ENCODE measurements at places on chromosomes 16 and 17.

DNA sequence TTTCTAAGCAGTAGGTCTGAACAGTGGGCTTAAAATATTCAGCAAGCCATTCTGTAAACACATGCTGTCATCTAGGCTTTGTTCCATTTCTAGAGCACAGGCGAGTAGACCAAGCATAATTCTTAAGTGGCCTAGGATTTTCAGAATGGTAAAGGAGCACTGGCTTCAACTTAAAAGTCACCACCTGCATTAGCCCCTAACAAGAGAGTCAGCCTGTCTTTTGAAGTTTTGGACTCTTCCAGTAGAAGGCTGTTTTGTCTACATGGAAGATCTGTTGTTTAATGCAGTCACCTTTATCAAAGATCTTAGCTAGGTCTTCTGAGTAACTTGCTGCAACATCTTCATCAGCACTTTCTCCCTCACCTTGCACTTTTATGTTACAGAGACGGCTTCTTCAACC, 36.6 kb downstream of the TTC19 start:
- no peak for DNase-seq
- no peak overlapping the region for H3K4me3 ChIP-seq
- H3K4me1 ChIP-seq: no peaks in the 10 kb centered on the region
- H3K27ac ChIP-seq: no peak overlapping the region
- H3K27me3 ChIP-seq: no peaks in the 10 kb centered on the region

DNA sequence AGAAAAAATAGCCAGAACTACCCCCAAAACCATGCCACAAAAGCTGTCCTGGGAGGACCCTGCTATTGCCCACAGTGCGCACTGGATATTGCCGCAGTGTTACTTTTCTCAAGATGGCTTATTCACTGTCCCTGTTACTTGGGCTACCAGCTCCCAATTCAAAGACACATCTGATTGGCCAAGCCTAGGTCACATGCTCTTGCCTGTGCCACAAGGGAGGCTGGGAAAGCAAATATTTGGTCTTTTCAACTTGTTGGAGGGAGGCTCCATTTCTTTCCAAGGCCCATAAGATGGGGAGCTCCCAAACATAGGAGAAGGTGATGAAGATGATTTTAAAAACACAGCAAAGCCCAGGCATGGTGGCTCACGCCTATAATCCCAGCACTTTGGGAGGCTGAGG, 257.0 kb downstream of the SHISA9 start:
- no peak overlapping the region for H3K4me3 ChIP-seq
- H3K27ac ChIP-seq: no peak overlapping the region
- H3K4me1 ChIP-seq: no peaks in the 10 kb centered on the region
- no peaks in the 10 kb centered on the region for H3K36me3 ChIP-seq
- DNase-seq: no peak

DNA sequence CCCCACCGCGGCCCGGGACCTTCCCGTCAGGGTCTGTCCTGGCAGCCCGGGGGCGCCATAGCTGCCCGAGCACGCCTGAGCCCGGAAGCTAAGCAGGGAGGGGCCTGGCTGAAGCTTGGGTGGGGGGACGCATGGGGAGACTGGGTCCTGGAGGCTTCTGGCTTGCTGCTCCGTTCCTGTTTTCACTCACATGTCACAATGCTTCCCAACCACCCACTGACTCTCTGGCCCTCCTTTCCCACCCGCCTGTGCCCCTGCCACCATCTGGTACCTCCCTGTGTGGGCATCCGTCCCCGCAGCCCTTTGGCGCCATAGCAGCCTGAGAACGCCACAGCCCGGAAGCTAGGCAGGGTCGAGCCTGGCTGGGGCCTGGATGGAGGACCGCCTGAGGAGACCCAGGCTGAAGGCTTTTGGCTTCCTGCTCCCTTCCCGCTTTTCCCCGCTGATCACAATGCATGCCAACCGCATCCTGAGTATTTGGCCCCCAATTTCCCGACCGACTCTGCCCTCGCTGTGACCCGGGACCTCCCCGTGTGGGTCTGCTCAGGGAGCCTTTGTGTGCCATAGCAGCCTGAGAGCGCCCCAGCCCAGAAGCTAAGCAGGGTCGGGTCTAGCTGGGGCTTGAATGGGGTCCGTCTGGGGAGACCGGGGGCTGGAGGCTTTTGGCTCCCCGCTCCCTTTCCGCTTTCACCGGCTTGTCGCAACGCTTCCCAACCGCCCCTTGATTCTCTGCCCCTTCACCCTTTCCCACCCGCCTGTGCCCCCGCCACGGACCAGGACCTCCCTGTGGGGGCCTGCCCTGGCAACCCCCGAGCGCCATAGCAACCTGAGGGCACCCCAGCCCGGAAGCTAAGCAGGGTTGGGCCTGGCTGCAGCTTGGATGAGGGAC, 2290.1 kb downstream of the TP53TG3F start:
- no peaks in the 10 kb centered on the region for H3K4me1 ChIP-seq
- DNase-seq: no peak
- H3K27ac ChIP-seq: no peak overlapping the region
- no peaks in the 10 kb centered on the region for H3K36me3 ChIP-seq
- H3K27me3 ChIP-seq: no peaks in the 10 kb centered on the region

- H3K4me3 ChIP-seq: no peak overlapping the region
- peaks cover 95% of the 10 kb centered on the region for H3K4me1 ChIP-seq
- DNase-seq: no peak
- H3K36me3 ChIP-seq: peaks cover 24% of the 10 kb centered on the region
Measured at GRCh38 chr17:42317266-42317845, 29.1 kb downstream of the STAT5A start.

GRCh38 chr16:79714440-79714839, 113.9 kb upstream of the MAF start:
- no peaks in the 10 kb centered on the region for H3K36me3 ChIP-seq
- H3K4me1 ChIP-seq: peaks cover 15% of the 10 kb centered on the region
- DNase-seq: no peak
- no peaks in the 10 kb centered on the region for H3K27me3 ChIP-seq

GRCh38 chr17:82242698-82242976, 13.8 kb downstream of the SLC16A3 start:
- H3K4me3 ChIP-seq: no peak overlapping the region
- no peak overlapping the region for H3K27ac ChIP-seq
- no peak for DNase-seq
- H3K36me3 ChIP-seq: peaks cover 77% of the 10 kb centered on the region

- no peak overlapping the region for H3K4me3 ChIP-seq
- no peak for DNase-seq
- no peaks in the 10 kb centered on the region for H3K4me1 ChIP-seq
Measured at GRCh38 chr16:82063456-82064082, 28.5 kb downstream of the HSD17B2 start.

GRCh38 chr17:1365445-1366039, 34.5 kb downstream of the YWHAE start:
- peak; percentile 89 for DNase-seq
- peaks cover 19% of the 10 kb centered on the region for H3K36me3 ChIP-seq
- H3K27me3 ChIP-seq: no peaks in the 10 kb centered on the region
- H3K4me1 ChIP-seq: peaks cover 13% of the 10 kb centered on the region
- H3K4me3 ChIP-seq: no peak overlapping the region
- H3K27ac ChIP-seq: peak overlapping the region; percentile 25

GRCh38 chr17:36593656-36594316, 2.1 kb downstream of the DHRS11 start:
- peaks cover 19% of the 10 kb centered on the region for H3K4me1 ChIP-seq
- DNase-seq: no peak
- no peak overlapping the region for H3K4me3 ChIP-seq
- no peaks in the 10 kb centered on the region for H3K27me3 ChIP-seq

DNA sequence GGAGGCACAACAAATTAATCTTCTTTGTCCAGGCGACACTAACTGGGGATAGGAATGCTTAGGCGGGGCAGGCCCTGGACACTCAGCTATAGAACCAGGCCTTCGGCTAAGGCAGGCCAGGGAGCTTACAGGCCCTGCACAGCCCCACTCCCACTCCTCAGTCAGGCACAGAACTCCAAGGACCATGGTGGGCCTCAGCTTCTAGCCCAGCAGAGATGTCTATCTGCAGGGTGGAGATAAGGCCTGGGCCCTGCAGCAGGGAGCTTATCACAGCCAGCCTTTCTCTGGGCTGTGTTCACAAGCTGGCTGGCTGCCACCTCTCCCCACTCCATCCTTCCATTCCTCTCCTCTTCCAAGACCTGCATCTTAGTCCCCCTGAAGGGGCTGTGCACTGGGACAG, 68.1 kb downstream of the TMEM132E start:
- no peak overlapping the region for H3K27ac ChIP-seq
- no peak for DNase-seq
- H3K4me1 ChIP-seq: no peaks in the 10 kb centered on the region
- H3K27me3 ChIP-seq: peaks cover 26% of the 10 kb centered on the region
- no peaks in the 10 kb centered on the region for H3K36me3 ChIP-seq

- no peak overlapping the region for H3K27ac ChIP-seq
- no peaks in the 10 kb centered on the region for H3K27me3 ChIP-seq
- peaks cover 2% of the 10 kb centered on the region for H3K36me3 ChIP-seq
Measured at GRCh38 chr17:58436805-58437239, 19.5 kb upstream of the RNF43 start.

- H3K36me3 ChIP-seq: peaks cover 22% of the 10 kb centered on the region
- H3K4me1 ChIP-seq: peaks cover 15% of the 10 kb centered on the region
- H3K27ac ChIP-seq: no peak overlapping the region
- no peaks in the 10 kb centered on the region for H3K27me3 ChIP-seq
- peak overlapping the region; percentile 72 for H3K4me3 ChIP-seq
Measured at GRCh38 chr17:30292286-30292858, 628 bp upstream of the BLMH start.

GRCh38 chr17:40777971-40778370, 4.4 kb downstream of the KRT27 start:
- H3K36me3 ChIP-seq: no peaks in the 10 kb centered on the region
- H3K27me3 ChIP-seq: peaks cover 16% of the 10 kb centered on the region
- no peaks in the 10 kb centered on the region for H3K4me1 ChIP-seq

DNA sequence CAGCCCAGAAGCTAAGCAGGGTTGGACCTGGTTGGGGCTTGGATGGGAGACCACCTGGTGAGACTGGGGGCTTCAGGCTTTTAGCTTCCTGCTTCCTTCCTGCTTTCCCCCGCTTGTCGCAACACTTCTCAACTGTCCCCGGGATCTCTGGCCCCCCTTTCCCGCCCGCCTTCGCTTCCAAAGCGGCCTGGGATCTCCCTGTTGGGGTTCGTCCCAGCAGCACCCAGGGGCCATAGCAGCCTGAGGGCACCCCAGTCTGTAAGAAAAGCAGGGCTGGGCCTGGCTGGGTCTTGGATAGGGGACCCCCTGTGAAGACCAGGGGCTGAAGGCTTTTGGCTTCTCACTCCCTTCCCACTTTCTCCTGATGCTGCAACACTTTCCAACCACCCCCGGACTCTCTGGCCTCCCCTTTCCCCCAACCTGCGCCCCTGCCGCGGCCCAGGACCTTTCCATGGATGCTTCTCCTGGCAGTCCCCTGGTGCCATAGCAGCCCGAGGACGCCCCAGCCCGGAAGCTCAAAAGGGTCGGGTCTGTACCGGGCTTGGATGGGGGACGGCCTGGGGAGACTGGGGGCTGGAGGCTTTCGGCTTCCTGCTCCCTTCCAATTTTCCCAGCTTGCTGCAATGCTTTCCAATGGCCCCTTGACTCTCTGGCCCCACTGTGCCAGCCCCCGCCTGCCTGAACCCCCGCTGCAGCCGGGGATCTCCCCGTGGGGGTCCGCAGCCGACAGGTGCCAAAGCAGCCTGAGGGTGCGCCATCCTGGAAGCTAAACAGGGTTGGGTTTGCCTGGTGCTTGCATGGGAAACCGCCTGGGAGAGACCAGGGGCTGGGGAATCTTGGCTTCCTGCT, 2276.2 kb downstream of the TP53TG3F start:
- H3K27me3 ChIP-seq: no peaks in the 10 kb centered on the region
- no peaks in the 10 kb centered on the region for H3K36me3 ChIP-seq
- H3K4me3 ChIP-seq: no peak overlapping the region
- no peak overlapping the region for H3K27ac ChIP-seq
- no peaks in the 10 kb centered on the region for H3K4me1 ChIP-seq

- no peaks in the 10 kb centered on the region for H3K4me1 ChIP-seq
- no peaks in the 10 kb centered on the region for H3K27me3 ChIP-seq
- peaks cover 19% of the 10 kb centered on the region for H3K36me3 ChIP-seq
Measured at GRCh38 chr17:7004398-7005253, 7.8 kb upstream of the RNASEK start.

DNA sequence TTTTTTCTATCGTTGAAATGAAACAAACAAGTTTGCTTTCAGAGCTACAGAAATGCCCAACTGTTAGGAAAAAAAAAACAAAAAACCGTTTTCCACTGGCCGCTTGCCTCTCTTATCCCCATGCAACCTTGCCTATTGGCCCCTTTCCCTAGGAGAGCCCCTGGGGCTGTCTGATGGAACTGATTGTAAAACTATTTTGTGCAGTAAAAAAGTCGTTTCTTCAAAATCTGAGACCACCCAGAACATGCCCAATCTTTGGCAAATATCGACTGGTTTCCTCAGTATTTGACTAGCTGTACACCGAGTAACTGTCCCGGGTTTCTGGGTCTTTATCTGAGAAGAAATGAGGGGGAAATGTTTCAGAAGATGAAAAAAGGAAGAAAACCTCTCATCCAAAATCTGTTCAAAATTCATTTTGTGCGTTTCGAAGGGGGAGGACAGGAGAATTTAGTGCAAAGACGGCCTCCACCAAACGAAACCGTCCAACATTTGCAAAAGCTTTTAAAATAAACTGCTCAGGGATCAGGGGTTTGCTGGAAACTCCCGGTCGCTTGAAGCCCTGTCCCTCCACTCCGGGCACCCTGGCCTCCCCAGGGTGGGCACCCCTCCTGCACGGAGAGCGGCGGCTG, 1.1 kb upstream of the GNAO1 start:
- H3K27me3 ChIP-seq: peaks cover 61% of the 10 kb centered on the region
- no peak overlapping the region for H3K27ac ChIP-seq
- H3K4me3 ChIP-seq: peak overlapping the region; percentile 61
- H3K36me3 ChIP-seq: no peaks in the 10 kb centered on the region
- peaks cover 33% of the 10 kb centered on the region for H3K4me1 ChIP-seq

DNA sequence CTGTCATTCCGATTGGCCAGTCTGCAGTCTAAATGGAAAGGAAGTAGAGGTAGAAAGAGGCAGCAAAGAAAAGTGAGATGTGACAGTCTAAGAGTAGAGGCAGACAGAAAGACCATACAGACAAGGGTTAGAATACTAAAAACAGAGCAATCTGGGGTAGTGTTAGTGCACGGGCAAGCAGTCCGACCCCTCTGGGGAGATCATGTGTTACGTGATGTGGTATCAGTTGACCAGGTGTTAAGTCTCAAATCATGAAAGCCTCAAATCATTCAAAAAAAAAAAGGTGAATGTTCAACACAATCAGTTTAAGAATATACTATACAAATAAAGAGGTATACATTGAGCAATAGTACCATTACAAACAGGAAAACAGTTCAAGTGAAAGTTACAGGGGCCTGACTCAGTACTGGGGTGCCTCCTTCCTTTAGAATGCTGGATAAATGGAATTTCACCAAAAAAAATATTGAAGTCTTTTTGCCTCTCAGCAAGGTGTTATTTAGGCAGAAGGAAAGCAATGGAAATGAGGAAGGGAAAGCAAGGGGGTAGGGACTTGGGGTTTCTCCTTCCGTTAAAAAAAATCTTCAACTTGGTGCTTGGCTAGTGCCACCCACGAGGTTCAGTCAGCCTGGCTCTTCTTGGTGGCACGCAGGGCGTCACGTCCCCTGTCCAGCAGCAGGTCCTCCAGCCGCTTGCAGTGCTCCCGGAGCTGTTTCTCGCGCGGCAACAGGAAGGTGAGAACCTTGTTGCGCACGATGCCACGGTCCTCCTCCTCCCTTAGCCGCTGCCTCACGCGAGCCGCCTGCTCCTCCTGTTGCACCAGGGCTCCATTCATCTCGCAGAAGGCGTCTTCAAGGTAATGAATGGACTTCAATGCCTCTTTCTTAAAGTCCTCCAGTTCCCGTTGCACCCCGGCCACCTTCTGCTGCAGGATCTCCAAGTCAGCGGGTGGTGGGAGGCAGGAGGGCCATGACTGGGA, 616 bp downstream of the CCDC182 start:
- DNase-seq: no peak
- H3K4me3 ChIP-seq: no peak overlapping the region
- H3K27me3 ChIP-seq: no peaks in the 10 kb centered on the region
- no peaks in the 10 kb centered on the region for H3K36me3 ChIP-seq
- peaks cover 23% of the 10 kb centered on the region for H3K4me1 ChIP-seq
